ENCODE measurements at places on chromosomes 16 and 17.

- no peak for DNase-seq
Observed at GRCh38 chr16:8649829-8650554, 24.4 kb upstream of the ABAT start.

GRCh38 chr17:59572301-59572924 is 7.0 kb downstream of the DHX40 start:
- DNase-seq, result peak; percentile 59

GRCh38 chr17:1060991-1061390 is 64.1 kb downstream of the TIMM22 start:
- peak; percentile 89 for DNase-seq

GRCh38 chr16:25066747-25067631 is 44.6 kb upstream of the LCMT1 start:
- no peak for DNase-seq

GRCh38 chr16:58937661-58938060 is 203.5 kb upstream of the GOT2 start:
- no peak for DNase-seq

- DNase-seq, result peak; percentile 63
Observed at GRCh38 chr17:64180089-64181073, 50.4 kb upstream of the ERN1 start.

DNA sequence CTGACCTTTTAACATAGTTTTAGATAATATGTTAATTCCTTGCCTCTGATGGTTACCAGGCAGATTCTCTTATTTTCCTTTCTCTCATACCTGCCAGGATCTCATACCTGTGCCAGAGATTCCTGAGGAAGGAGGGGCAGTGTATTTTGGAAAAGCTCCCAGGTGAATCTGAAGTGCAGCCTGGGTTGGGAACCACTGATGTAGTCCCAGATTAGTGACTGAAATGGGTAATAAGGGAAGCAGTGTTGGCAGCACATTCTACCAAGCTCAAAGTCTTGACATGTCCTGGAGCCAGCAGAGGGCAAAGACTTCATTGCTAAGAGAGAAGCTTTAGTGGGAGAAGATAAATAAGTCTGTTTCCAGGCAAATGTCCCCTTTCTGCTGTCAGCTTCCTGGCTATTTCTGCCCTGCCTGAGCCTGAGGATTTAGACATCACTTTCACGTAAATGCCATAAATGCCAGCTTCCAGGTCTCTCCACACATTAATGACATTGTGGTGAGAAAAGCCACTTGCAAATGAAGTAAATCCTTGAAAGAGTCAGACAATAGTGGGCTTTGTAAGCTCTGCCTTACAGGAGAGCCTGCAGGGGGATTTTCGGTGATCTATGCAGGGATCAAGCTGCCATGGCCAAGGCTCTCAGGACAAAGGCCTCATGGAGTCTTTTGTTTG is 40.9 kb upstream of the C16orf78 start:
- DNase-seq, result no peak

DNA sequence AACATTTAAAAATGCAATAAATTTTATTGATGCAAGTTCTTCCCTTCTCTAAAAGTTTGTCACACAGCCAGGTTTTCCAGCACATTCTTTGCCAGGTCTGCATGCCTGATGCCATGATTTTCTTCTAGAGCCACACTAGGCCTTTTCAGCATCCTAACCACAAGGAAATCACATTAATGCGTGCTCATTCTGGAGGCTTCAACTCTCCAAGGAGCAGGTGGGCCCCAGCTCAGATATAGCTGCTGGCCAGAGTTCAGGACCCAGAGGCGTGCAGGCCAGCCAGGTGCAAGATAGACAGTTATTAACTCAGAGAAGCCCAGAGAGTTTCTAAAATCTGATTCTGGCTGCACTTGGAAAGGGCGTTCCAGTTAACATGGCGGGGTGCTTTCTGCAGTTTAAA is 124.5 kb upstream of the MAF start:
- DNase-seq, result no peak

GRCh38 chr17:45662432-45662831 is 121.7 kb upstream of the CRHR1 start:
- DNase-seq, result no peak

GRCh38 chr16:85990861-85991301 is 91.9 kb downstream of the IRF8 start:
- DNase-seq, result no peak

- no peak for DNase-seq
Observed at GRCh38 chr16:75264999-75265910, 13.8 kb upstream of the BCAR1 start.

GRCh38 chr17:42669977-42670788 is 6.6 kb downstream of the PLEKHH3 start:
- no peak for DNase-seq

DNA sequence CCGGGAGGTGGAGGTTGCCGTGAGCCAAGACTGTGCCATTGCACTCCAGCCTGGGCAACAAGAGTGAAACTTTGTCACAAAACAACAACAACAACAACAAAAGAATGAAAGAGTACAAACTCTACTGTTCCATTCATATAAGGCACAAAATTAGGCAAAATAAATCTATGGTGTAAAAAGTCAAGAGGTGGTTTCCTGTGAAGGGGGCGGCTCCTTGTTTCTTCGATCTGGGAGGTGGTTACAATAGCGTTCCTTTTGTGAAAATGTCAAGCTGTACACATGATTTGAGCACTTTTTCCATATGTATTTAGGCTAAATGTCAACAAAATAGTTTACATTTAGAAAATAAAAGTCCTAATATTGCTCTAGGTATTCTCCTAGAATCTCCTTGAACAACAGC is 6.9 kb downstream of the SIAH1 start:
- no peak for DNase-seq

DNA sequence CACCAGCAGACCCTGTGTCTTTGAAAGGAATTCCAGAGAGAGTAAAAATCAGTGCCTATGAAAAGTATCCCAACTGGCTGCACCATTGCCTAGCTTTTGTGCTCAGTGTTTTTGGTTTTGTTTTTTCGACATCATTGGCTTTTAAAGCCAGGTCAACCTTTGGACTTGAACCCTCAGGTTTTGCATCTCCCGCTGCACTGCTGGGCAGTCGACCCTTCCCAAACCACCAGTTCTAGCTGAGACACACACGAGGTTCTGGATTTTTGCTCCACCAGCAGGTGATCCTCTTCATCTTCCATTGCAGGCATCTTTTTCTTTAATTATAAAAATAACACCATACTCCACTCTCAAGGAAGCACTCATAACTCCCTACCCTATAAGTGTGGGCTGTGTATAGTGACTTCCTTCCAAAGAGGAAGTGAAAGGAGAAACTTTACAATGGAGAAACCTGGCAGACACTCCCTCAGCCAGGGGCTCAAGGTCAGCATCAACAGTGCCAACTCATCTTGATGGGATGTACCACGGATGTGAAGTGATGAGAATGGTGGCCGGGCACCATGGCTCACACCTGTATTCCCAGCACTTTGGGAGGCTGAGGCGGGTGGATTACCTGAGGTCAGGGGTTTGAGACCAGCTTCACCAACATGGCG is 57.8 kb downstream of the BMERB1 start:
- DNase-seq, result no peak

DNA sequence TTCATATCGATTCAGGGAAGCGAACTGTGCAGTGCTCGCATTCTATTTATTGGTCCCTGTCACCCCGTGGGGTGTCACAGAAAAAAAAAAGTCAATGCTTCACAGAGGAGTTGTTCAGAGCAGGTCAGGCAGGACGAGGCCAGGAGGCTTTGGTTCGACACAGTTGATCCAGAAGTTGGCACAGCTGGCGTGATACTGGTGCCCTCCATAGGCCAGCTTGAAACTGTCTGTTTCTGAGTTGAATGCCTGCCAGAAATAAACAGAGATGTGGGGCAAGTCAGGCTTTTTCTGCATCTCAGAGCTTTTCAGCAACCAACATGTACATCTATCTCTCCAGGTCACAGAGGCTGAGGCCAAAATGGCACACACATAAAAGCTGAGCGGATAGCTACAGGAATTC is 29.1 kb downstream of the DUSP14 start:
- DNase-seq, result no peak

GRCh38 chr16:50932348-50932935 is 190.6 kb downstream of the CYLD start:
- no peak for DNase-seq

- DNase-seq, result no peak
Observed at GRCh38 chr16:75248142-75248535, 3.3 kb downstream of the BCAR1 start.

DNA sequence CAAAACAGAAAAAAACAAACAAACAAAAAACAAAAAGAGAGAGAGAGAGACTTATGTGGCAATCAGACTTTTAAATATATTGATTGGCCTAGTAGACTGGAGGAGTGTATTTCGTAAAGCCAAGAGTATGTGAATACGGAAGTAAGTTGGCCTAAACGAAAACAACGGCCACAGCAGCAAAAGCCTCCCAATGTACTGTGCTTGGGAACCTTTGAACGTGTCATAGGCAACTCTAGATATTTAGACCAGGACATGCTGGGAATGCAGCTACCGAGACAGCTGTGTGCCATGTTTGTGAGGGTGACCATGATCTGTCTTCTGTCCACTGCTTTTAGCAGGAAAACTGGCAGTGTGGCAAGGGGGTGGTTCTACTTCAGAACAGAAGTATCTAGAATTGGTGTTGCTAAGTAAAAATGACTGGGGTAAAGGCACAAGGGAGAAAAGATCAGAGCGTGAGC is 7.4 kb downstream of the MAF start:
- DNase-seq, result no peak

DNA sequence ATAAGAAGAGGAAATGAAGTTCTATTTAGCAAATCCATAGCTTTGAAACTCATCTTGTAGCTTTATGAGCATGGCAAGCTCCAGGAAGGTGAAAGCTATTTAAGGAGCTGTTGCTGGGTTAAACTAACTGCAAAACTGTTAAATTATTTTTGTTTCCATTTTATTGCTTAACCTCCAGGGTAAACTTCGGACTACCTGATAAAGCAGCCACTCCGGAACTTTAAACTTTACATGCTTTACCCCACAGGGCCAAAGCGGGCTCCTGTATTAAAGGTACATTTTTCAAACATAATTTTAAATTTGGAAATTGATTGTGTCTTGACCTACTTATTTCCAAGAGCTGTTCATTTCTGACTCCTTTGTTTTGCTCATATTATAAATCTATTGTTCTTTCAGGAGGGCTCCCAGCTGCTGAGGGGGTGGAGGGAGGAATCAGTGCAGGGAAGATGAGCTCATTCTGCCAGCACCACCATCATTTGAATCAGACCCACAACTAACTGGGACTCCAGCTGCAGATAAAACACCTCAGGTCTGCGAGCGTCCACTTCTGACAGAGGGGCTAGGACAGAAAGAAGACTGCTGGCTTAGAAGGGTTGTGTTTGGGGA is 157.9 kb downstream of the IRX3 start:
- no peak for DNase-seq

DNA sequence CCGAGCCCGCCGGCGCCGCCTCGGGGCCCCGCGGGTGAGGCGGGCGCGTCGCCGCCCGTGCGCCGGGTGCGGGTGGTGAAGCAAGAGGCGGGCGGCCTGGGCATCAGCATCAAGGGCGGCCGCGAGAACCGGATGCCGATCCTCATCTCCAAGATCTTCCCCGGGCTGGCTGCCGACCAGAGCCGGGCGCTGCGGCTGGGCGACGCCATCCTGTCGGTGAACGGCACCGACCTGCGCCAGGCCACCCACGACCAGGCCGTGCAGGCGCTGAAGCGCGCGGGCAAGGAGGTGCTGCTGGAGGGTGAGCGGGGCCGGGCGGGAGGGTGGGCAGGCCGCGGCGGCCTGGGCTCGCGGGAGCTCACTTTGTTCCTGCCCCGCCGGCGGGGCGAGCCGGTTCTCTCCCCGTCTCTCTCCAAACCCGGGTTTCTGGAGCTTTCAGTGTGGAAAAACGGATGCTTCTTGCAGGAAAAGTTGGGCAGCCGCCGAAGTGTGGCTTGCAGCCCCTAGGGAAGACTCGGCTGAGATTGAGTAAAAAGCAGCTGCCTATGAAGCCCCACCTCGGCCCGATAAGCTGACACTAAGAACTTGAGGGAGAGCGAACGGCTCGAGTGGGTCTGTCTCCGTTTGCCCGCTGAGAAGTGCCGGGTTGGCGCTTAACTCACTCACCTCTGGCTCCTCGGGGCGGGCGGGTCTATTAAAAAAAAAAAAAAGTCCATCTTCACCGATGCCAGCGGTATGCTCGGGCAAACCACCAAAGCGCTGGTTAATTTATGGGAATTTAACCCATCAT is 677 bp downstream of the SNTB2 start:
- no peak for DNase-seq

DNA sequence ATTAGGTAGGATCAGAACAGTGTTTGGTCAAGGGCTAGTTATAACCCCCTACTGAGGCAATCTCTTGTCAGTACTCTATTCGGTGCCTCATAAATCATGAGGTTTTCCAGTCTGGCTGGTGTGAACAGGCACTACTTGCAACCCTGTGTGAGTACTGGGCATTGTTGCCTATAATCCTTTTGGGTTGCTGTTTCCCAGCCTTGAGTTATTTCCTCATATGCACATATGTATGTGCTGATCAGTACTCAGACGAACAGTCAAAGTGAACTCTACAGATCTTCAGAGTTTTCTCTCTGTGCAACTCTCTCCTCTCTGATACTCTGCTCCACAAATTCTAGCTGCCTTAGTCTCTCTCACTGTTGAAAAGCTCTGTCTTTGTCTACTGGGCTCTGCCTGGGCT is 164.3 kb downstream of the CDK5R1 start:
- DNase-seq, result no peak

GRCh38 chr17:2905269-2905668 is 109.0 kb downstream of the RAP1GAP2 start:
- DNase-seq, result no peak

DNA sequence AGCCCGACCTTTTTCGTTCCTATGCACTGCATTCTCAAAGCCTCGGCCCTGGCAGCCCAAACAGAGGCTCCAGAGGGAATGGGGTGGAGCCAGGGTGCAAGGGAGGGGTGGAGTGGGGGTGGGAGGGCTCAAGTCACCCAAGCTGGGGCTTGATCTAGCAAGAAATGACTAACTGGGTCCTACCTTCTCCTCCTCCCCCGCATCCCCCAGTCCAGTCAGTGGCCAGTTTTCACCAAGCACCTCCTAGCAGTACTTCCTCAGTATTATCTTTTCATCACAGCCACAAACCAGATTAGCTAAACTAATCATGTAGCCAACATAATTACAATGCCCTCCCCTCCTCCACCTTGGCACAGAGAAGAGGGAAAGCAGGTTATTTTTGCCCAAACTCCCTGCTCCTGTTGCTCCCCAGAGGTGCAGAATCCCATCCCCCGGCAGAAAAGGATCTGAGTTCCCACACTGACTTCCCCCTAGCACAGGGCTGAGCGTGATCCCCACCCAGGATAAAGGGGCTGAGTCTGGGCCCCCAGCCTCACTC is 2.2 kb downstream of the JUP start:
- DNase-seq, result no peak

- DNase-seq, result no peak
Observed at GRCh38 chr17:28069061-28069460, 26.6 kb downstream of the NLK start.

DNA sequence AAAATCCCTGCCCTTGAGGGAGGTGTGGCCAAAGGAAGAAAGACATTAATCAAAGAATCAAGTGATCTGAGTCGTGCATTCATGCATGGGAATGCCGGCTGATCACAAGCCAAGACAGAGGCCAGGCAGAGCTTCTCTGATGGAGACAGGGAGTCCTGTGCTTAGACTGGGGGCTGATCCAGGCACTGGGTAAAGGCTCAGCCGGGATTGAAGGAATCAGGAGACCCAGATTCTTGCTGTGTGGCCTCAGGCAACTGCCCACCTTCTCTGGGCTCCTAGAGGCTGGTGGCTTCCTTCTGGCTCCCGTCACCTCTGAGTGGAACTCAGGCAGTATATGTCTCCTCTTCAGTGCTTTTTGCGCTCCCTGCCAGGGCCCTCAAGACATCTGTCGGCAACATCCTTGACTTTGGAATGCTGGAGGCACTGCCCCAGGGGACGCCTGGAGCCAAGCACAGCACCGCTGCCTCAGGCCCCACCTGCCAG is 17.7 kb downstream of the RAI1 start:
- no peak for DNase-seq

Data from AG09309 (cell line).